ENCODE measurements at places on chromosomes 3 and 15.

DNA sequence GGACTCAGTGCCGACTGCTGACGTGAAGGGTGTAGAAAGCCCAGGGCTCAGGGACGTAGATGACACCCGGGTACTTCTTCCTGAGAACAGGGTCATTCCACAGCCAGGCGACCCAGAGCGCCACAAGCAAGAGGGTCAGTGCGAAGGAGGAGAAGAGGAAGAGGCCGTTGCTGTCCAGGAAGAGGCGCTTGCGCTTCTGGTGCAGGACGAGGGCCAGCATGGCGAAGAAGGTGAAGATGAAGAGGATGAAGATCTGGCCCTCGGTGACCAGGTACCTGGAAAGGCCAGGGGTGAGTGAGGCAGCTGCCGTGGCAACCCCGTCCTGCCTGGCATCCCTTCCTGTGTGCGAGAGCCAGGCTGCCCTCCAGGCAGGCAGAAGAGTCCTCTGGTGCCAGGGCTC, 3.0 kb upstream of the CALML4 start:
- no peak for DNase-seq

DNA sequence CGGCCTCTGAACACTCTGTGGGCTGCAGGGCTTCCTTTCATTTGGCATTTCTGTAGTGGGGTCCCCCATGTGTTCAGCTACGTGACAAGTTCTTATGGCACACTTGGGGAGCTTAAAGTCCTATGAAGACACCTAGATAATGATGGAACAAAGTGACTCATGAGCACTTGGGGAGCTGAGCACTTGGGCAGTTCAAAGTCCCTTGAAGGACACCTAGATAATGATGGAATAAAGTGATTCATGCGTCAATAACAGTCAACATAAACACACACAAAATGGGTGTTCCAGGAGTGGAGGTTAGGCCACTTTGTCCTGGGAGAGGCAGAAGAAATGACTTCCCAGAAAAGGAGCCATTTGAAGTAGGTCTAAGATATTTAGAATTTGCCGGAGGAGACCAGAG, 66.6 kb downstream of the LDHAL6B start:
- no peak for DNase-seq

DNA sequence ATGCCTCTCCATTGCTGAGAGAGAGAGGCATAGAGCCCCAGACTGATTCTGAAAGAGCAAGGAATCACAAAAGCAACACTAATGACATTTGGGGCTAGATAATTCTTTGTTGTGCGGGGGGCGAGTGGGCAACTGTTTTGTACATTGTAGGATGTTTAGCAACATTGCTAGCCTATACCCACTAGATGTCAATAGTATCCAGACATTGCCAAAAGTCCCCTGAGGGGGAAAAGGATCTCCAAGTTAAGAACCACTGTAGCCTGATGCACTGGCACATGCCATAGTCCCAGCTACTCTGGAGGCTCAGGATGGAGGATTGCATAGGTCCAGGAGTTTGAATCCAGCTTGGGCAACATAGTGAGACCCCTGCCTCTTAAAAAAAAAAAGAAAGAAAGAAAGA, 22.8 kb upstream of the GOLM2 start:
- DNase-seq: no peak

DNA sequence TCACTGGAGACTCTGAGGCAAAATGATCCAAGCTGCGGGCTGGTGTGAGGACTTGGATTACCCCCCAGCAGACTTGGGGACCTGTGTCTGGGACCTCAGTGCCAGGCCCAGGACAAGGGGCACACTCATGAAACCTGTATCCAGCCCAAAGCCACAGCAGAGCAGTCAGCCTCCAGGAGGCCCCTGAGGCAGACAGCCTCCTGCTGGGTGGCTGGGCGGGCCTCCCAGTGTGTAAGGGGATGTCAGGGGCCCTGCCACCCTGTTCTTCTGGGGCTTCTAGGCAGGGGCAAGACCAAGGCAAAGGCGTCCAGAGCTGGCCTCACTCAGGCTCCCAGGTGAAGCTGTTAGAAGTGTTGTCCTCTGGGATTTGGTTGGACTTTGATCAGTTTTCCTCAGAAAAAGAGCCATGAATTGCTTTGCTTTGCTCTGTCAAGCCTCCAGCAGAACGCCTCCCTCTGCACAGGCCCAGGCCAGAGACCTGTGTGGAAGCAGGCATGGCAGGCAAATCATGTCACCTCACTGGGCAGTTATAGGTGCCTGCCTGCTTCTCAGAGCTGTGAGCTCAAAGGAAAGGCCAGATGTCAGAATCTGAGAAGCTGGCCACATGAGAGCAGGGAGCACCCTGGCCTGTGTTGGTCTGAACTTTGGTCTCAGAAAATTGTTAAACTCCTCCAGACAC, 77.4 kb downstream of the SMAD6 start:
- no peak for DNase-seq
